RWPE2 (cell line): ENCODE measurements at places on chromosomes 2 and 18.

DNA sequence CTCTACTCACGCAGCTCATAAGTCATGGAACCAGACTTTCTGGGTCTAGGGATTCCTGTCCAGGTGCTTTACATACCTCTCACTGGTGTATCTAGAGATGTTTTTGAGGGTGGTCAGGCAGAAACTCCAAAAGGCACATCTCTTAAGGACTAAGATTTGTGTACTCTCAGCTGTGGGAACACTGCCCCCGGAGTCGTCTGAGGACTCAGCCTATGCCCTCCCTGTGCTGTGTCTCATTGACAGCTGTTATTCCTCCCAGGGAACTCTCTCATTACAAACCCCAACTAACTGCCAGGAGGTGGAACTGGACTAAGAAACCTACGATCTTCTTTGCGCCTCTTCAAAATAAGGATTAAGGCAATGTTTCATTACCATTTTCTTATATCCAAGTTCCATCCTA, 293.9 kb upstream of the DLGAP1 start:
- DNase-seq: no peak

DNA sequence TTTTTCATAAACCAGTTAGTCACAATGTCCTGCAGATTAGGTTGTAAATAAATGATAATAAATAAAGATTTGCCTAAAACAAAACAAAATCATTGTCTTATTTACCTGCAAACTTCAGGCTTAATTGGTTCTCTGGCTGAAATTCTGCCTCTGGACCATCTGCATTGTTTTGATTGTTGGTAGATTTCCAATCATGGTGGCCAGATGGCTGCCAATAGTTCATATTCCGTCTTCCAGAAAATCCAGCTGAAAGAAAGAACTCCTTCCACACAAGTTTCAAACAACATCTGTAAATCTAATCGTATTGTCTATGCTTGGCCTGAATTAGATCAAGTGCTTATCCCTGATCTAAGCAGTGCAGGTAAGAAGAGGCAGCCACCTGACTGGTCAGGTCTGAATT, 771.1 kb upstream of the ZEB2 start:
- no peak for DNase-seq

GRCh38 chr2:72270556-72271275, 123.1 kb upstream of the CYP26B1 start:
- DNase-seq: no peak

DNA sequence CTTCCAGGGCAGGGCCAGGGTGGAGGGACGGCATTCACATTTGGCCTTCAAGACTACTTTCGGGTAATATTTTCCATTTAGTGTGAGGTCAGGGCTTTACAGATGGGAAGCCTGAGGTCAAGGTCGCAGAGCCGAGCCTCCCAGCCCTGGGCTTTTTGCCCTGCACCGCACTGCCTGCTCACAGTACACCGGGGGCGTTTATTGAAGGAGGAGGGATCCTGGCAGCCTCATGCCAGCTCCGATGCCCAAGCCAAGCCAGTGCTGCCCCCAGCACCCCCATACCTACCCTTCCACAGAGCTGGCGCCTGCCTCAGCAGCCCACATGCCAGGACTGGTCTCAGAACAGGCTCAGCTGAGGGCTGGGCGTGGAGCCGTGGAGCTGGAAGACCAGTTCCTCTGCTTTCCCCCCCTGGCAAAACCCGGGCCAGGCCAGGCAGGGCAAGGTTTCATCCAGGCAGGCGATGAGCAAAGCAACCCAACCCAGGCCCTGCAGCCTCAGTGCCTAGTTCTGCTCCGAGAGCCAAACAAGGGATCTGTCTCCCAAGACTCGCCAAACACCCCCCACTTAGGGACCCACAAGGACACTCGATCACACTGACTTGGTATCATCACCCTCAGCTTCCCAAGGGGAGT, 11.9 kb downstream of the SDC1 start:
- DNase-seq: peak; percentile 97

- no peak for DNase-seq
Measured at GRCh38 chr2:182891611-182892010, 25.2 kb upstream of the FRZB start.

DNA sequence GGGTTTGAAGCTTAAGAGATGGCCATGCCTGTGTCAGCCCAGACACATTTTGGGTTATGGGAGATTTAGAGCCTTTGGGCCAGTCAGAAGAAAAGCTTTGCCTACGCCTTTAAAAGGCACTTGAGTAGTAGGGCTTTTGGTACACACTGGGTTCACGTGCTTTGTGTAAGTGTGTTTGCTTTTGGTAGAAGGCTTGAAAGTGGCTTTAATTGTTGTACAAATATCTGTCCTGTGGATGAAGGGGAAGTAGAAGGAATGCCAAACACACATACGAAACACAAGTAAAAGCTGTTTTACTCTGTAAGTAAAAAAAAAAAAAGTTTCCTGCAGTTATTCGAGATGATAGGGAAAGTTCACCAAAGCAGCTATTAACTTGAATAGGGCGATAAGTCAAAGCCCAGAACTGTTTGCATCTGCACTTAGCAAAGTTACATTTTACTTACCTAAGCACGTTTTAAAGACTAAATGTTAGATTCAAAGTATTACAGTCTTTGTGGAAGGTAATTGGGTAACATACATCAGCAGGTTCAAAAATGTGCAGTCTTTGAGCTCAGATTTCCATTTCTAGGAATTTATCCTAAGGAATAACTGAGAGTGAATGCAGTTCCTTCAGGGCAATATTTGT, 75.4 kb downstream of the STK25 start:
- no peak for DNase-seq

- DNase-seq: no peak
Measured at GRCh38 chr2:10337449-10338269, 35.0 kb downstream of the HPCAL1 start.

- no peak for DNase-seq
Measured at GRCh38 chr2:119574864-119575263, 30.6 kb downstream of the CFAP221 start.

GRCh38 chr2:54672590-54673456, 50.6 kb upstream of the EML6 start:
- no peak for DNase-seq

DNA sequence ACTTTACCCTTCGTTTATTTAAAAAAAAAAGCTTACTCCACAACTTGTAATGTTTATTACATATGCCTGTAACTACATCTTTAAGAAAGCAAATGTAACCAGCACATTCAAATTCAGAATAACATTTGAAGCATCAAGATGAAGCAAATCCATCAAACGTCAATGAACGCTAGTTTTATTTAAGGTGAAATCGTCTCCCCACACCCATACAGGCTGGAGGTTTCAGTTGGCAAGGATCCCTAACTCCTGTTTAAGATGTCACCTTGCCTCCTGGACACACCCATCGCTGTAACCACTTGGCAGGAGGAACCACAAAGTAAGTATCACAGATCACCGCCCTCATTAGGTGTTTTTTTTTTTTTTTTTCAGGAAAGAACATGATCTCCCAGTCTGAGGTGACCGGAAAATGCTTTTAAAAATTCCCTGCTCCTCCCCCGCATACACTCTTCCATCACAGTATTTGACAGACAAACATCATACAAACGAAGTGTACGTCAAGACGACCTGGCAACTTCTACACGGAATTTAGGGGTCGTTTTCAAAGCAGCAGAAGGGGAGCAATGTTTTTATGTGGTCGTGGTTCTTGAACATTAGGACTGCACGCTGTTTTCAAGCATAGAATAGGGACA, 19.7 kb upstream of the STPG4 start:
- DNase-seq: peak; percentile 65

GRCh38 chr2:32572737-32573136, 55.1 kb upstream of the TTC27 start:
- DNase-seq: no peak
